ENCODE measurements at places on chromosomes 13 and 19.

GRCh38 chr19:6274756-6275155 is 5.0 kb downstream of the MLLT1 start:
- DNase-seq: no peak

- no peak for DNase-seq
Measured at GRCh38 chr13:40220299-40220935, 446.0 kb downstream of the FOXO1 start.

DNA sequence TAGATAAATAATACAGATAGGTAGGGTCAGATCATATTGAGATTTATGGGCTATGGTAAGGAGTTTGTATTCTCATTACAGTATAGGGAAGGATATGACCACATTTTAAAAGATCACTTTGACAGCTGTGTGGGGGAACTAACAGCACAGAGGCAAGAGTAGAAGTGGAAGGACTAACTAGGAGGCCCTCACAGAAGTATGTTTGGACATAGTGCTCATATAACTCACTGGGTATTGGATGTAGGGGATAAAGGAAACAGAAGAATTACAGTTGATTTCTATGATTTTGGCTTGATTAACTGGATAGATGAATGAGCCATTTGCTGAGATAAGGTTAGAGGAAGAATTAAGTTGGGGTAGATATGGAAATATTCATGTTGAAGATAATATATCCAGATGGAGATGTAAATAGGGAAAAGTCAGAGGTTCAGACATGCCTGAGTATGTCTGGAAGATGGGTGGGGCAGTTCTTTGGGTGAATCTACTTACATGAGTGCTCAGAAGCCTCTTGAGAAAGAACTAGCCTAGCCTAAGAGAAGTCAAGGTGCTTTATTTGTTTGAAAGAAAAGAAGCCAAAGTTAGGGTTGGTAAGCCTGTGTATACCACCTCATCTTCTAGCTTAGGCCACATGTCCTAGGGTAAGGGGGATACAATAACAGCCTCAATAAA is 133.4 kb downstream of the NDFIP2 start:
- no peak for DNase-seq

DNA sequence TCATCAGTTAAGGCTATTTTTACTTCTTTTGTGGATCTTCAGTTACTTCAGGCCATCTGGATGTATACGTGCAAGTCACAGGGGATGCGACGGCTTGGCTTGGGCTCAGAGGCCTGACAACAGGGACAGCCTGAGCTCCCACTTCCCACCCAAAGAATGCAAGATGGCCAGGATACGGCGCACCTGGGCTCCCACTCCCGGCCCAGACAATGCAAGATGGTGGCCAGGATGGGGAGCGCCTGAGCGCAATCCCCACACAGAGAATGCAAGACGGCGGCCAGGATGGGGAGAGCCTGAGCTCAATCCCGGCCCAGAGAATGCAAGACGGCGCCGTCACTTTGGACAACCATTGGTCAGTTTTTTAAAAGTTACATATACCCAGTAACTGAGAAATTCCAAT is 25.3 kb upstream of the MIER2 start:
- DNase-seq: no peak
